ENCODE measurements at places on chromosomes 5 and 9. TPM values are rescaled to one million over a fixed set of nuclear protein-coding genes. Genes with fewer than 3 reads are reported as not detected.

GRCh38 chr5:59777028-59777427, 116.5 kb downstream of the PDE4D start:
- DNase-seq: no peak
- H3K4me3 ChIP-seq: no peak overlapping the region
- no peaks in the 10 kb centered on the region for H3K27me3 ChIP-seq
- no peaks in the 10 kb centered on the region for H3K36me3 ChIP-seq
- no peak overlapping the region for H3K27ac ChIP-seq
- H3K4me1 ChIP-seq: no peaks in the 10 kb centered on the region

Gene SPACA9
- 0.29 TPM for total RNA-seq

Gene PCDH12
- total RNA-seq: 0.17 TPM

DNA sequence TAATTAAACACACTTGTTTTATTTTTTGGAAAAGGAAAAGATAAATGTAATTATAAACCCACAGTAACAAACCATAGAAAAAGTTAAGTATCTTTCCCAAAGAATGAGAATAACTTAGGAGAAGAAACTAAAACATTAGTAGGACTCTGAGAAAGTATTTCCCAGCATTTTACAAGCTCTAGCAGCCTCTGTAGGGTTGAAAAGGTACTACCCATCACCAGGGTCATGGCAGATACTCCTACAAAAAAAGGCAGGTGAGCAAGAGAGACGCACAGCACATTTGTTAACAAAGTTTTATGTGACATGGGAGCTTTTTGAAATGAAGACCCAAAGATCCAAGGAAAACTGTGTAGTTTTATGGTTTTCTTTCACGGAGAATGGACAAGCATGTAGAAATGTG, 77.7 kb upstream of the FAM169A start:
- no peaks in the 10 kb centered on the region for H3K27me3 ChIP-seq
- H3K4me1 ChIP-seq: peaks cover 8% of the 10 kb centered on the region
- H3K36me3 ChIP-seq: no peaks in the 10 kb centered on the region

DNA sequence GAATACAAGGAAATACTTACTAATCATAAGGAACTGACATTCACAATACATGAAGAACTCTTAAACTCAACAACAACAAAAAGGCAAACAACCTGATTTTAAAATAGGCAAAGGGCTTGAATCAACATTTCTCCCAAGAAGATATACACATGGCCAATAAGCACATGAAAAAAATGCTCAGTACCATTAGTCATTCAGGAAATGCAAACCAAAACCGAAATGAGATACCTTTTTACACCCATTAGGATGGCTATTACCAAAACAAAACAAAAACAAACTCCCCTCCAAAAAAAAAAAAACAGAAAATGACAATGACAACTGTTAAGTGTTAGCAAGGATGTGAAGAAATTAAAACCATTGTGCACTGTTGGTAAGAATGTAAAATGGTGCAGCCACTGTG, 104.1 kb upstream of the ZNF462 start:
- no peak overlapping the region for H3K4me3 ChIP-seq
- no peaks in the 10 kb centered on the region for H3K27me3 ChIP-seq
- DNase-seq: no peak
- H3K36me3 ChIP-seq: no peaks in the 10 kb centered on the region
- no peak overlapping the region for H3K27ac ChIP-seq
- H3K4me1 ChIP-seq: no peaks in the 10 kb centered on the region

Gene SGCD
- 0.04 TPM for total RNA-seq

DNA sequence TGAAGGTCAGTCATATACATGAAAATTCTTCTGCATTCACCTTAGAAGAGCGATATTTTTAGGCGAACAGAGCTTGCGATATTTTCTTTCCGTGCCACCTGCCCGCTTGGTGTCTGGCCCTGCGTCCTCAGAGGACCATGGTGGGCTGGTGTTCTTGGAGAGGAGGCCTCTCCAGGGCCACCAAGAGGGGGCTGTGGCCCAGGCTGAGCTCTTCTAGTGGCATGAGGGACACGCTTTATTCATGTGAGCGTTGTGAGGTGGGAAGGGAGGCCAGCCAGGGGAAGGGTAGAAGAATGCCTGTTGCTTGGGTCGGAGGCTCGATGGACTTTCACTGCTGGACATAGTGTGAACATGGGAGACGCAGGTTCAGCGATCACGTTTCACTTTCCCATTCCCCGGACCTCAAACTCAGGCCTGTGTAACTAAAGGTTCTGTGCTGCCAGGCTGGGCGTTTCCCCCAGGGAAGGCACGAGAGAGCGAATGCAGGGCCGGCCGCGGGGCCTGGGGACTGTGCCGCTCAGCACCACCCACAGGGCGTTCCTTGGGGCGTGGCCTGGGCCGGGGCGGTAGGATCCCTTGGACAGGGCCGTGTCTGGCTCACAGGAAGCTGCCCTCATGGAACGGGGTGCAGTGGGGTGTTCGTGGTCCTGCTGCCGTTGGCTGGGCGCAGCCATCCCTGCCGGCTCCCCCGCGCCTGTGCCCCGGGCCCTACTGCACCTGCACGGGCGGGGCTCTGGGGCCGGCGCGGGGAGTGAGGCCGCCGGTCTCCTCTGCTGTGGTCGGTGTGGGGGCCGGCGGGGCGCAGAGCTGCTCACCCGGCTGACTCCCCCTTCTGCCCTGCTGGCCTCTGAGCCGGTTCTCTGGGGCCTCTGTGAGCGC, 40.7 kb upstream of the CLPTM1L start:
- H3K27me3 ChIP-seq: peaks cover 52% of the 10 kb centered on the region
- peaks cover 16% of the 10 kb centered on the region for H3K4me1 ChIP-seq
- H3K4me3 ChIP-seq: peak overlapping the region; percentile 55
- DNase-seq: peak; percentile 94
- no peaks in the 10 kb centered on the region for H3K36me3 ChIP-seq

DNA sequence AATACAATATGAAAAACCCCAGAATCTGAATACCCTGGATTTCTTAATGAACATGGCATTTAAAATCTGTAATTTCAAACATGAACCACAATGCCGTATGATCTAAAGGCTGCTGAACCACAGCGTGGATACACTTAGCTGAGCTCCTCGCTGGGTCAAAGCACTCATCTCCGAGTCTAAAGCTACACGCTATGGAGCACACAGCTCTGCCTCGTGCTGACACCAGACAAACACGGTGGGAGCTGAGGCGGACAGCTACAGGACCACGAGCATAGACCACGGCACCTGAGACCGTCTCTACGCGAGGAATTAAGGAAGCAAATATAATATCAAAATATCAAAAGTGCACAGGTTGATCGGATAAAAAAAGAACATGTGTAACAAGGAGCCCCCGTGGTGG, 42.8 kb upstream of the IPPK start:
- H3K27ac ChIP-seq: no peak overlapping the region
- H3K36me3 ChIP-seq: peaks cover 31% of the 10 kb centered on the region
- H3K4me3 ChIP-seq: no peak overlapping the region
- no peaks in the 10 kb centered on the region for H3K4me1 ChIP-seq
- H3K27me3 ChIP-seq: no peaks in the 10 kb centered on the region
- DNase-seq: no peak

- no peak for DNase-seq
- H3K27ac ChIP-seq: no peak overlapping the region
Observed at GRCh38 chr5:92868442-92868841, 712.6 kb downstream of the NR2F1-AS1 start.

Gene LCN1
- total RNA-seq: not detected

Gene TMEM252
- not detected for total RNA-seq

- no peaks in the 10 kb centered on the region for H3K27me3 ChIP-seq
- H3K36me3 ChIP-seq: no peaks in the 10 kb centered on the region
- peak; percentile 27 for DNase-seq
- no peak overlapping the region for H3K4me3 ChIP-seq
- H3K4me1 ChIP-seq: peaks cover 4% of the 10 kb centered on the region
Observed at GRCh38 chr9:97563458-97564135, 62.1 kb downstream of the TMOD1 start.

DNA sequence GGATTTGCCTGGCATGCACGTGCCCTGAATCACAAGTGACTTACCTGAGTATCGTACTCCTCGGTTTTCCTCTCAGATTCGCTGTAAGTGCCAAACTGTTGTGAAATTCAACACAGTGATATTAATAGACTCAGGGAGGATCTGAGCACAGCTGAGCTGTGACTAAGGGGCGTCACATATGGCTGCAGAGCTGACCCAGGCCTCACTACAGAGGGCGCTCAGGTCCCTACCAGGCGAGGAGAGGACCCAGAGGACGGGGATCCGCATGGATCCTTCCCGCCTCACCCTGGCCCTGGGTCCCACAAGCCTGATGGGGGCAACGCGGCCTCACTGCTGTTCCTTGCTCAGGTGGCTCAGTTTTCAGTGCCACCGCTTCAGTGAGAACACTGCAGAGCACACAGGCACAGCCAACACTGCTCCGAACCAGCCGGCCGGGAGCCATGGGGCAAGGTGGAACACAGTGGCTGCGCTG, 20.1 kb downstream of the CLPTM1L start:
- no peak overlapping the region for H3K4me3 ChIP-seq
- H3K4me1 ChIP-seq: no peaks in the 10 kb centered on the region
- no peak overlapping the region for H3K27ac ChIP-seq
- H3K27me3 ChIP-seq: no peaks in the 10 kb centered on the region

Gene PPP3R2
- not detected for total RNA-seq

DNA sequence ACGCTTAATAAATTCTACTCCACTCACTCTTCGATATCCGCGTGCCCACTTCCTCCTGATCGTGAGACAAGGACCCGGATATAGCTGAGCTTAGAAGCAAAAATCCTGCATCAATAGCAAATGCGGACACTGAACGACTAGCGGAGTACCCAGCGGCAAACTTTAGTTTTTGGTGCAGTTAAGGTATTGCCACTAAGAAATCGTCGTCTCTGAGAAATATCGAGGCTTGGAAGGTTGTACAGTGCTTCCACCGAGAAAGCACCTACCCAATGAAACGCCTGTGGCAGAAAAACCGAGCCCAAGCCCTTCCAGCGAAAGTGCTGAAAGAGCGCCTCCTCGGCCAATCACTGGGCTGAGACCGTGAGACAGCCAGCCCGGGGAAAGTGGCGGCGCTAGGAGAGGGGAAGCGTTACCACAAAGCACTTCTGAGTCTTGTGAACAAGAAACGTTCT, 32.2 kb downstream of the ANXA2R start:
- no peaks in the 10 kb centered on the region for H3K36me3 ChIP-seq
- H3K27ac ChIP-seq: no peak overlapping the region
- peak overlapping the region; percentile 69 for H3K4me3 ChIP-seq
- peak; percentile 68 for DNase-seq

Gene SLC6A19
- total RNA-seq: not detected

DNA sequence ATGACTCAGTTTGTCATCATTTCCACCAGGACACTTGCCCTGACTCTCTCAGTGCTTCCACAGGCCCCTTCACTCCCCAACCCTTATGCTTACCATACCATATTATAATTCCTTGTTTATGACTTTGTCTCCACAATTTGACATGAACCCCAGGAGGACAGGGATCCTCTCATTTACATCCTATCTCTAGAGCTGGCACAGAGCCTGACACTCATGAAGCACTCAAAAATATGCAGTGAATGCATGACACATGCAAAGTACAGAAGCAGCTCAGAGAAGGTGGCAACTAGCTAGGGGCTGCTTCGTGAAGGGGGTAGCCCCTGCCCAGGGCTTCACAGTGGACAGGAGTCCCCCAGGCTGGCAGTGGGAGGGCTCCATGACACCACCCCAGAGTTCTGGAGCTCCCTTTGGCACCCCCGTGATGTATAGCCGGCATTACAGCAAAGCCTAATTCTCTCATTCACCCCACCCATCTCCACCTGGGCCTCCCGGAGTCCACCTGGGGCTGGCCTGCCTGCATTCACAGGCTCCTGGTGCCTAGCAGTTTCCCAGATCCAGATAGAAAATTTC, 112.0 kb upstream of the SPOCK1 start:
- H3K27me3 ChIP-seq: no peaks in the 10 kb centered on the region
- no peaks in the 10 kb centered on the region for H3K4me1 ChIP-seq
- DNase-seq: no peak
- H3K36me3 ChIP-seq: no peaks in the 10 kb centered on the region
- no peak overlapping the region for H3K4me3 ChIP-seq

GRCh38 chr5:57219386-57219785, 45.5 kb downstream of the GPBP1 start:
- H3K36me3 ChIP-seq: peaks cover 7% of the 10 kb centered on the region
- H3K4me3 ChIP-seq: no peak overlapping the region
- no peak overlapping the region for H3K27ac ChIP-seq
- no peak for DNase-seq

- no peak for DNase-seq
- no peak overlapping the region for H3K27ac ChIP-seq
- peaks cover 6% of the 10 kb centered on the region for H3K36me3 ChIP-seq
- H3K4me1 ChIP-seq: peaks cover 3% of the 10 kb centered on the region
- H3K4me3 ChIP-seq: no peak overlapping the region
Observed at GRCh38 chr5:126461838-126462237, 38.6 kb downstream of the GRAMD2B start.

GRCh38 chr9:12933957-12934356, 159.1 kb downstream of the LURAP1L start:
- peaks cover 2% of the 10 kb centered on the region for H3K4me1 ChIP-seq
- no peaks in the 10 kb centered on the region for H3K27me3 ChIP-seq
- no peaks in the 10 kb centered on the region for H3K36me3 ChIP-seq
- no peak overlapping the region for H3K27ac ChIP-seq
- DNase-seq: peak; percentile 5

DNA sequence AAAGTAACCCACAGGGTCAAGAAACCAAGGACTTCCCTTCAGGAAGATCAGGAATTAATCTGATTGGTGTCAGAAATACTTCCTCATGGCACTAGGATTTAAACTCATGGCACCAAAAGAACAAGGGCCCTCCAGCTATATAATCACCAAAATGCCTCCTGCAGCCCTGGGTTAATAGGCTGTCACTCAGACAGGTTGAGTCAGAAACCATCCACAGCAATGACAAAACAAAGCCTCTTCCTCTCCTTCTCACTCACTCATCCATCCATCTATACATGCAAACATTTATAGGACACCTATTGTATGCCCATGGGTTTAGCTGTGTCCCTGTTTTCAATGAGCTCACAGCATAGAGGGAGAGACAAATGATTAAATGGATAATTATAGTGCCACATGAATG, 62.5 kb upstream of the SPOCK1 start:
- no peak for DNase-seq
- no peaks in the 10 kb centered on the region for H3K36me3 ChIP-seq
- H3K27ac ChIP-seq: no peak overlapping the region
- H3K4me1 ChIP-seq: no peaks in the 10 kb centered on the region
- no peaks in the 10 kb centered on the region for H3K27me3 ChIP-seq
- H3K4me3 ChIP-seq: no peak overlapping the region

GRCh38 chr5:129120158-129120581, 25.6 kb downstream of the ISOC1 start:
- H3K4me1 ChIP-seq: no peaks in the 10 kb centered on the region
- H3K36me3 ChIP-seq: no peaks in the 10 kb centered on the region
- no peak for DNase-seq
- no peak overlapping the region for H3K27ac ChIP-seq
- no peaks in the 10 kb centered on the region for H3K27me3 ChIP-seq
- no peak overlapping the region for H3K4me3 ChIP-seq

DNA sequence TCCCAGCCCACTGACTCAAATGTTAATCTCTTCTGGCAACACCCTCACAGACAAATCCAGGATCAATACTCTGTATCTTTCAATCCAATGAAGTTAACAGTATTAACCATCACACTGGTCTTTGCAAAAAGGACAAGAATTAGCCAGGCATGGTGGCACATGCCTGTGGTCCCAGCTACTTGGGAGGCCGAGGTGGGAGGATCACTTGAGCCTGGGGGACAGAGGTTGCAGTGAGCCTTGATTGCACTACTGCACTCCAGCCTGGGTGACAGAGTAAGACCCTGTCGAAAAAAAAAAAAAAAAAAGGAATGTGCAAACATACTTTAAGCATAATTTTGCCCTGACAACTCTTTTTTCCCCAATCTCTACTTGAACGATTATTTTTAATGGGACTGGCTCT, 57.9 kb upstream of the ERBIN start:
- no peaks in the 10 kb centered on the region for H3K27me3 ChIP-seq
- DNase-seq: no peak
- H3K4me3 ChIP-seq: no peak overlapping the region
- H3K36me3 ChIP-seq: no peaks in the 10 kb centered on the region
